ENCODE measurements at places on chromosomes 13 and 19.

DNA sequence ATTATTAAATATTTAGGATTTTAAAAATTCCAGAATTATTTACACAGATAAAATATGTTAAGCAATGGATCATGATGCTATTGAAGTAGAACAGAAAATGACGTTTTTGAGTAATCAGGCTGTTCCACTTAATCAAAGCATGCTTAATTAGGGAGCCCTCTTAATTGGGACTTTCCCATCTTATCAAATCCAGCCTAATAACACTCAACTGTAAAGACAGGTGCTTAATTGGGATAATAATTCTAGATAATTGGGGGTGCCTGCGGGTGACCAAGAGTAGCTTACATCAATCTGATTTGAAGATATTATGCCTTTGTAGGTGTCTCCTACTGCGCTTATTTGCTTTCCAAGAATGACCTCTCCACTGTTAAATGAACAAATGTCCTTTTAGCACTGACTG lies 742.2 kb upstream of the SLITRK6 start:
- DNase-seq, result no peak

DNA sequence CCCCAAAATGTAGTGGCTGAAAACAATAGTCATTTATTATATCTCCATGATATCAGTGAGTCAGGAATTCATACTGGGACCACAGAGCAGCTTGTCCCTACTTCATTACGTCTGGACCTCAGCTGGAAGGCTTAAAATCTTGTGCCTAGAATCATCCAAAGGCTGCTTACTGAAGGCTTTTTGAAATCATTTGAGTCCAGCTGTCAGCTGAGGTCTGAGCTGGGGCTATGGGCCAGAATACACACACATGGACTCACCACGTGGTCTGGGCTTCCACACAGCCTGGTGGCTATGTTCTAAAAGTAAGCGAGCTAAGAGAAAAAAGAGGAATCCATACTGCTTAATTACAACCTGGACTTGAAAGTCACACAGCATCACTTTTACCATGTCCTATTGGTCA lies 209.2 kb downstream of the KCTD12 start:
- no peak for DNase-seq

- DNase-seq, result peak; percentile 83
These were observed 1.4 kb upstream of the ZMYM5 start for GRCh38 chr13:19864746-19865309.

DNA sequence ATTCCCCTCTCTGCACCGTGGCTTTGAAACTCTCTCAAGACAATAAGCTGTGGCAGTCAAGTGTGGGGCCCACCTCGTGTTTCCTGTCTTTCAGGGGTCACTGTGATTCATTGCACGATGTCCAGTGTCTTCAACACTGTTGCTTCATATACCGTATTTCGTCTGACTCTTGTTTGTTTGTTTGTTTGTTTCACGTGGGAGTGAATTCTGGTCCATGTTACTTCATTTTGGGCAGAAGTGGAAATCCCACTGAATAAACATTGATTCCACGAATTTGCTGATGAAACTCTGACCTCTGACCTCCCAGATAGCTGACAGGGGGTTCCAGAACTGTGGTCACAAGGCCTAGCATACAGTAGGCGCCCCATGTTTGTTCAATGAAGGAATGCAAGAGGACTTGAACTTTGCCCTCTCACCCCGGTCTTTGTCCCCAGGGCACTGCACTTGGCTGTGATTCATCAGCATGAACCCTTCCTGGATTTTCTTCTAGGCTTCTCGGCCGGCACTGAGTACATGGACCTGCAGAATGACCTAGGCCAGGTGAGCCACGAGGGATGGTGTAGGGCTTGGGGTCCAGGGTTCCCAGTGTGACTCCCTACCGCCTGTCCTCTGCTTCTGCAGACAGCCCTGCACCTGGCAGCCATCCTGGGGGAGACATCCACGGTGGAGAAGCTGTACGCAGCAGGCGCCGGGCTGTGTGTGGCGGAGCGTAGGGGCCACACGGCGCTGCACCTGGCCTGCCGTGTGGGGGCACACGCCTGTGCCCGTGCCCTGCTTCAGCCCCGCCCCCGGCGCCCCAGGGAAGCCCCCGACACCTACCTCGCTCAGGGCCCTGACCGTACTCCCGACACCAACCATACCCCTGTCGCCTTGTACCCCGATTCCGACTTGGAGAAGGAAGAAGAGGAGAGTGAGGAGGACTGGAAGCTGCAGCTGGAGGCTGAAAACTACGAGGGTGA lies 5.1 kb downstream of the NFKBIB start:
- DNase-seq, result no peak

DNA sequence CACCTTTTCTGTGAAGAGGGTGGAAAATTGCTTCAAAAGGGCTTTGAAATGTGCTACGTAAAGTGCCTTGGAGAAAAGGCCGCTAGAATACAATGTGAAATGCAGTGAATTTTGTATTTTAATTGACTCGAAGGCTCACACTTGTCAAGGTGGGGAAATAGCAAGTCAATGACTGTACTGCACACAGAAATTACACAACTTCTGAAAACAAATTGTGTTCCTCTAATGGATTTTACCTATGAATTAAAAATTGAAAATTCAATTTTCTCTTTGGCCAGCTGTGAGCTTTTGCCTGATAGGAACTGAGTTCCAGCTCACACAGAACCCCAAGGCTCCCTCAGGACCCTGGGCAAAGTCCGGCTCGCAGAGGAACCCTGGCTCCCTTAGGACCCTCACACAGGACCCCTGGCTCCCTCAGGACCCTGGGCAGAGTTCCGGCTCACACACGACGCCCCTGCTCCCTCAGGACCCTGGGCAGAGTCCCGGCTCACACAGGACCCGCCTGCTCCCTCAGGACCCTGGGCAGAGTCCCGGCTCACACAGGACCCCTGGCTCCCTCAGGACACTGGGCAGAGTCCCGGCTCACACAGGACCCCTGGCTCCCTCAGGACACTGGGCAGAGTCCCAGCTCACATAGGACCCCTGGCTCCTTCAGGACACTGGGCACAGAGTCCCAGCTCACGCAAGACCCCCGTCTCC lies 324.9 kb downstream of the UQCRFS1 start:
- DNase-seq, result no peak

DNA sequence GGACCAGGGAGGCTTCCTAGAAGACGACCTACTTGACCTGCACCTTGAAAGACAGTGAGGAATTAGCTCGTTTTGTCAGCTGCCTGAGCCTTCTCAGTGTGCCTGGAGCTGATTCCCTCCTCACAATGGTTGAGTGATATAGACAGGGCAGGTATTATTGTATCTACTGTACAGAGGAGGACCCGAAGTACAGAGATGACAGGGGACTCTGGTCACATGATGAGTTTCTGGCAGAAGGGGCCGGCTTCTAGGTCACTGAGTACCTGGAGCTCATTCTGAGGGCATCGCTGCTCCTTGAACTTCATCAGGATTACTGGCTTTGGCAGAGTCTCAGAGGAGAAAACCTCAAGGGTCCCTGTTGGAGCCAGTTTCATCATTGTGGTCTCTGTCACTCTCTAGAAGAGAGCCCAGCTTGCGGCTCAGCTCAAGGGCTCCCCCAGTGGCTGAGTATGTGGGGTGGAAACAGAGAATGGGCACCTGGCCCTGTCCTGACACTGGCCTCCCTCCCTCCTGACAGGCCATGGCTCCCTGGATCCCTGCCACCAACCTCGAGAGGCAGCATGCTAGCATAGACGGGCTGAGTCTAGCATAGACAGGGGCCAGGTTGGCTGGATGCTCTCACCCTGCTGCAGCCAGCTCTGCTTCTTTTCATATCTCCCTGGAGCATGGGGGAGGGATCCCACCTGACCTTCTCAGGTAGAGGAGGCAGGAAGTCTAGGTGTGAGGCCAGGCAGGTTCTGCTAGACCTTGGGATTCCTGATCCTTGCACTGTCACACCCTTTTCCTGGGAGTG lies 38.7 kb downstream of the NFIX start:
- peak; percentile 50 for DNase-seq

DNA sequence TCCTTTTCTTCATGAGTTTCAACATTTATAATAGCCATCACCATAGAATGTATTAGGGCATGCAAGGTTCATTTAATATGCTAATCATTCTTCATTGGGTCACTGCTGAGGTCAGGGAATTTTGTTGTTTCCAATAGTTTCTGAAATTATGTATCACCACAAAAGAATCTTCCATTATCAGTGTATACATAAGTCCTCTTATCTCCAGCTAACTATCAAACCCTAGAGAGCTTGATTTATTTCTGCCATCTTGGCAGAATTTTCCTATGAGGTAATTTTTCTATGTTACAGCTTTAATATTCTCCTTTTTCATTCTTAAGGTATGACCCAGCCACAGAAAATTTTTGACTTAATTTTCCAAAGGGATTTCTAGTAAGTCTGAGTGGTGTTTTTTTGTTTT lies 415.0 kb upstream of the SLITRK1 start:
- no peak for DNase-seq

GRCh38 chr13:110873639-110874507 lies 41.0 kb downstream of the ANKRD10 start:
- DNase-seq, result no peak

DNA sequence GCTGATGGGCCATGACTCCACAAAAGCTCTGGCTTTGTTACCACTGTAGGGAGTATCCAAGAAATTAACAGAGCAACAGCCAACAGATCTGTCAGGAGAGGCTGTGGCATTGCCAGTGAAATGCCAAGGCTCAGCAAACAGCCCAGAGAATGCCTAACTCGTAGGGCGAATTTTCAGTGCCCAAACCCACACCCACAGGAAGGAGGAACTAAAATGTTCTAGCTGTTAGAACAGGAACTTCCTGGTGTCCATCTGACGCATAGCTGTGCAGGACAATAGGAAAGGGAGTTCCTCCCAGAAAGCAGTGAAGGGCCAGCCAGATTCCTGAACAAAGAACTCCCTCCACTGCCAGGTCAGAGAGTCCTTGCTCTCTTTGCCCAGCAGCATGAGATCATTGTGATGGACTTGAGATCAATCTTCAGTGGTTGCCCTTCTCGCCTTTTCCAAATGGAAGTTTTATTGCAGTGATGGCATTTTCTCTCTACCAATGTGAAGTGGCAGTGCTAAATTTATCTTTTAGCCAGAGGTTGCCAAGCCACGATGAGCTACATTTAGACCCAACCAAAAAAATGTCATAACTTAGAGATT lies 224.2 kb upstream of the STARD13 start:
- DNase-seq, result no peak

DNA sequence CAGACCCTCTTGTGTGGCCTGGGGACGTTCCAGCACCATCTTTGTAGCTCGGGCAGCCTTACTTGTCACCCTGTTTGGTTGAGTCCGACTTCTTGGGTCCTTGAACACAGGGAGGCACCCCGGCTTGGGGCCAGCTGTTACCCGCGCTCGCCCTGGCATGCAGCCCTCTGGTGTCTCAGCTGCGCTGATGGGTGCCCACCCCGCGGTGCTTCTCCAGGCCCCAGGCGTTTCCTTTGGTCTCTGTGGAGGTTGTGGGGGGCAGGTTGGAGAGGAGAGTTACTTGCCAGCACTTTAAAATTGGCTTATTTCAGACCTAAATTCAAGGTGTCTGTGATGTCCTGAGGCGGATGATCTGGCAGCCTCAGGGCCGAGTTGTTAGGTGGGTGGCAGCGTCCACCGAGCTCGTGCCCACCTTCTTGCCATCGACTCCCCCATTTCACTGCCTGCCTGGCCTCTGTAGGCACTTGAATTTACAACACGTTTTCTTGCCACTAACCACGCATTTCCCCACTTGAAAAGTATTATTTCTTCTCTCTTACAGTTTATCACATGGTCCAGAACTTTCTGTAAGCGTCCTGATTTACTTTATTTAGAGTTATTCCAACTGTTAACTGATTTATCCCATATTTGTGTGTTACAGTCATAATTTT lies 16.9 kb downstream of the UBAC2 start:
- DNase-seq, result no peak

GRCh38 chr13:50650592-50651504 lies 192.6 kb downstream of the DLEU7 start:
- DNase-seq, result no peak

GRCh38 chr13:113653264-113654174 lies 4.5 kb downstream of the ATP4B start:
- DNase-seq, result peak; percentile 23

- no peak for DNase-seq
These were observed 220.8 kb downstream of the COG6 start for GRCh38 chr13:39876258-39876657.

DNA sequence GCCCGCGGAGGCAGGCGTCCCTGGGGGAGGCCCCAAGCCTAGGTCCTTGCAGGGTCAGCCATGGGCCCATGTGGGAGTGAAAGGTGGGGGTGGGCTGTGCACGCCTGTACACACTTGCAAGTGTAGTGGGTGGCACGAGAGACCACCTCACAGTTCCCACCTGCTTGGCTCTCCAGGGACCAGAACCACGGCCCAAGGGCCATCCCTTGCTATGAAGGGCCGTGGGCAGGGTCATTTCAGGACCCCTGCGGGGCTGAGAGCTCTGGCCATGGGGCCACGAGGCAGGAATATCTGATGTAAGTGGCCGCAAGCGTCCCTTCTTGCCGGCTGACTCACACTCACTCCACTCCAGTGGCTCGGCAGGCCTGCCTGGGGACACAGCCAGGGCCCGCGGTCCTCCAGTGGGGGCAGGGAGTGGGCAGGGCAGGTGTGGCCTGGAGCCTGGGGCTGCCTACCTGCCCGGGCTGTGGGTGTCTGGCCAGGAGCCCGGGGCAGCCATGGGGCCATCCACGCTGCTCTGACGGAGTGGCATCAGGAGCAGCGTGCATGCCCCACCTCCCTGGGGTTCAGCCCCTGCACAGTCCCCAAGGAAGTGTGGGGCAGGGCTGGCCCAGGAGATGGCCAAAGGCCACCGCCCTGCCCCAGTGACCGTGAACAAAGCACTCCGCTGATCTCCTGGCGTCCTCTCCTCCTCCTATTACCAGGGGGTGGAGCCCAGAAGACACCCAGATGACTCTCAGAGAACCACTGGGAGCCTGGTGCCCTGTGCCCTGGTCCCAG lies 8.6 kb upstream of the MKNK2 start:
- DNase-seq, result no peak

DNA sequence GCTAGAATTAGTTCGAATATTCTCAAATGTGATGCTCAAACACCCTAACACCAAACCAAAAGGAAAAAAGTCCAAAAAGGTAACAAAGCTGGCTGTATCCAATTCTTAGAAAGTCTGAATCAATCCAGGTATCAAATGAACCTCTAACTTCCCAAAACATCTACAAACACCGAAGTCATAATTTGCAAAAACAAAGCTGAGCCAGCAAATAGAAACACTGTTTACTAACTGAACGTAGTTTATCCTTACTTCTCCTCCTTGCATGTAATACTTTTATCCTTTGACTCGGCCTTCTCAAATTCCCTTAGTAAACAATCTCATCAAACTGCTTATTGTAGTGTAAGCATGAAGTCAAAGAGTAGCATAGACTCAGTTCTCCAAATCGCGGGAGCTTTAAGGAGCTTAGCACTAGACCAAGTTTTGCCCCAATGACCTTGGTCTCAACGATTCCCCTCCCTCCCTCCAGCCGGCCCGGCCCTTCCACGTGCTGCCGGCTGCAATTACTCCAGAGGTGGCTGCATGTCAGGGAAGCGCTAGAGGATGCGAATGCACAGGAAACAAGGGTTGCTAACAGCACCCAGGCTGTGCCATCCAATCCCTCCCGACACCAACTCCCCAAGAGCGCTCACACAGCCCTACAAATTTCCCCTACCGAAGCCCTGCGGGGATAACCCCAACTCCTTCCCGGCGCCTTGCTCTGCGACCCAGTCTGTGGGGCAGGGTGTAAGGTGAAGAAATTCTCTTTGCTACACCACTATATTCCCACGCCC lies 693 bp downstream of the XPO4 start:
- DNase-seq, result peak; percentile 34

- no peak for DNase-seq
These were observed 18.5 kb downstream of the PTPRS start for GRCh38 chr19:5321851-5322681.
